ENCODE measurements at places on chromosomes 16 and 17.
A peak's percentile ranks its signal among the peaks of the same experiment; 100 is the strongest.

GRCh38 chr16:3698941-3699340, 18.4 kb downstream of the TRAP1 start:
- H3K27me3 ChIP-seq, result no peaks in the 10 kb centered on the region
- H3K4me3 ChIP-seq, result no peak overlapping the region
- H3K4me1 ChIP-seq, result no peaks in the 10 kb centered on the region

DNA sequence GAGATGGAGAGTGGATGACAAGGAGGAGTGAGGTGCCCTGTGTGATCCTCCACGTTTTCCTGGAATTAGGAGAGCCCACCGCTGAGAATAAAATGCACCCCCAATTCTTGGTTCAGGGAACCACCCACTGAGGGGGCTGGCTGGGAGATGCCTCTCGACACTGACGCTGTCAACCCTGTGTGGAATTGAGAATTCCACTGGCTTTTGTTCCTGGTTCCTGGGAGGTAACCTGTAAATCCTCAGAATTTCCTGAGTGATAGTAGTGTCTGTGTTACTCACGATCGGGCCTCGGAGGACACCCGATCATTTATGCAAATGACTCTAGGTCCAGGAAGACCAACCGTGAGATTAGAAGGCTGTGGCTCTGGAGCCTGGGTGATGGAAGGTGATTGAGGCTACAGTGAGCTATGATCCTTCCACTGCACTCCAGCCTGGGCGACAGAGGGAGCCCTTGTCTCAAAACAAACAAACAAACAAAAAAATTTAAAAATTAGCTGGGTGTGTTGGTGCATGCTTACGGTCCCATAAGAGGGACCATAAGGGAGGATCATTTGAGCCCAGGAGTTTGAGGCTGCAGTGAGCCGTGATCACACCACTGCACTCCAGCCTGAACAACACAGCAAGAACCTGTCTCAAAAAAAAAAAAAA, 11.7 kb upstream of the PRPSAP1 start:
- no peak overlapping the region for H3K4me3 ChIP-seq
- DNase-seq, result no peak
- H3K36me3 ChIP-seq, result no peaks in the 10 kb centered on the region
- H3K27me3 ChIP-seq, result peaks cover 15% of the 10 kb centered on the region

DNA sequence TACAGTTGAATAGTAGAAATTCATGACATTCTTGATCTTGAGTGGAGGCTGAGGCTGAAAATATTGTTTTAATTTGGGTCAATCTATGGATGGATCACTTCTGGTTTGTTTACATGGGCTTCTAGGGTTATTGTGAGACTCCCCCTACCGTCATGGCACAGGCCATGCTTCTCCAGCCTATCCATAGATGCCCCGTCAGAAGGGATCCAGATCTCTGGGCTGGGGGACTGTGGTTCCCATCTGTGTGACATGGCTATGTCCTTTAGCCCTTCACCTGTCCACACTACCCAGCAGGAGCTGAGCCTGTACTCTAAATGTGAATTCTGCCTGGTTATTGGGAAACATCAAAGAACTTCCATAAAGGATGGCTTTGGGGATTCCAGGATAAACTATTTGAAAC, 160.4 kb downstream of the ABCC12 start:
- H3K4me1 ChIP-seq, result no peaks in the 10 kb centered on the region
- H3K27me3 ChIP-seq, result peaks cover 3% of the 10 kb centered on the region
- no peaks in the 10 kb centered on the region for H3K36me3 ChIP-seq
- no peak for DNase-seq

- no peak overlapping the region for H3K27ac ChIP-seq
- no peak for DNase-seq
- H3K4me1 ChIP-seq, result peaks cover 6% of the 10 kb centered on the region
- H3K4me3 ChIP-seq, result no peak overlapping the region
Observed at GRCh38 chr16:53826658-53827057, 122.7 kb downstream of the FTO start.

DNA sequence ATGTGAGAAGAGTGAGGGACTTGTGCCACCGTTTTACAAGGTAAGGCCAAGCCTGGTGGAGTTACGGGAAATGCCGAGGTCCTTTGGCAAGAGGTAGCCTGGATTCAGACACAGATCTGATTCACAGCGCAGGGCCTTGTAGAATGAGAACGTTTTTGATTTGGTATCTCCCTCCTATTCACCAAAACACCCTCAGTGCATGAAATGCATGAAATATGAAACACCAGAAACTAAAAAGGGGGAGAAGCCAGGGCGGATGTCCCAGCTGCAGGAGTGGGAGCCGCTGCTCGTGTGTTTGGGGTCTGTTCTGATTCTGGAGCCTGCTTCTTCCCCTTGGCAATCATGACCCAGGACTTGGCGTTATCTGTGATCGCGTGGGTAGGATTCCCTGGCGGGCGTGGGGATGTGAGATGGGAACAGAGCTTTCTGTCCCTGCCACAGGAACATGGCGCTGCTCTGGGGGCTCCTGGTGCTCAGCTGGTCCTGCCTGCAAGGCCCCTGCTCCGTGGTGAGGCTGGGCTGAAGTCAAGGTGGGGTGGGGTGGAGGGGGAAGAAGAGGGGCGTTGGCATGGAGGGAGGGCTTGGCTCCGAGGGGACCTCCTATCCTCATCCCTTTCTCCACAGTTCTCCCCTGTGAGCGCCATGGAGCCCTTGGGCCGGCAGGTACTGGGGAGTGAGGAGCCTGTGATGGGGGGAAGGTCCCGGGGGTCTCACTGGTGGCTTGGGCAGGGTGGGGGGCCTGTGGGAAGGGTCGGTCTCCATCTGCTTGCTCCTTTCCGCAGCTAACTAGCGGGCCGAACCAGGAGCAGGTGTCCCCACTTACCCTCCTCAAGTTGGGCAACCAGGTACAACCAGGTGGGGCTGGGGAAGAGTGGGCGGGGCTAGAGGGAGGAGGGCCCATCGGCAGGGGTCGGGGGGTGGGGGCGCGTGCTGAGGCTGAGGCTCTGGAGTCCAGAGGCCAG, 2.2 kb downstream of the SERPINF2 start:
- H3K36me3 ChIP-seq, result peaks cover 3% of the 10 kb centered on the region
- H3K27me3 ChIP-seq, result no peaks in the 10 kb centered on the region
- DNase-seq, result no peak
- no peaks in the 10 kb centered on the region for H3K4me1 ChIP-seq
- H3K27ac ChIP-seq, result no peak overlapping the region

DNA sequence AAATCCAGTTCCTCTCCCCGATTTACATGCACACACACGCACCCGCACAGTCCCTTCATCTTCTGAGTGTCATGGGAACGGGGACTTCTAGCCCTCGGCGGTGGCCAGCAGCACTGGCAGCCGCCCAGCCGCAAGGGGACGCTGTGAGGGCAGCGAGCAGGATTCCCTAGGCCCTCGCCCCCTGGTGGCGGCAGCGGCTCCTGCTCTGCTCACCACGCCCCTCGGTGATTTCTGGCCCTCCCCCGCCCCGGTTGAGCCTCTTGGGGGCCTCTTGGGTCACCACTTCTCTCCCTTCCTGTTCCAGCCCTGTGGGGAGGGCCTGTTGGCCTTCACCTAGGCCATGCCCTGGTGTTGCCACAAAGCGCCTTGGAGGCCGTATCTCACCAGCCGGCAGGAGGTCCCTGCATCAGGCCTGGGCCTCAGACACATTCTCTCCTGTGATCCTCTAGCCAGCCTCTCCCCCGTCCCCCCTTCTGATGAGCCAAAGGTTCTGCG, 75.2 kb upstream of the KSR1 start:
- peaks cover 39% of the 10 kb centered on the region for H3K27me3 ChIP-seq
- DNase-seq, result peak; percentile 79
- H3K36me3 ChIP-seq, result no peaks in the 10 kb centered on the region
- no peak overlapping the region for H3K4me3 ChIP-seq
- H3K4me1 ChIP-seq, result peaks cover 5% of the 10 kb centered on the region

DNA sequence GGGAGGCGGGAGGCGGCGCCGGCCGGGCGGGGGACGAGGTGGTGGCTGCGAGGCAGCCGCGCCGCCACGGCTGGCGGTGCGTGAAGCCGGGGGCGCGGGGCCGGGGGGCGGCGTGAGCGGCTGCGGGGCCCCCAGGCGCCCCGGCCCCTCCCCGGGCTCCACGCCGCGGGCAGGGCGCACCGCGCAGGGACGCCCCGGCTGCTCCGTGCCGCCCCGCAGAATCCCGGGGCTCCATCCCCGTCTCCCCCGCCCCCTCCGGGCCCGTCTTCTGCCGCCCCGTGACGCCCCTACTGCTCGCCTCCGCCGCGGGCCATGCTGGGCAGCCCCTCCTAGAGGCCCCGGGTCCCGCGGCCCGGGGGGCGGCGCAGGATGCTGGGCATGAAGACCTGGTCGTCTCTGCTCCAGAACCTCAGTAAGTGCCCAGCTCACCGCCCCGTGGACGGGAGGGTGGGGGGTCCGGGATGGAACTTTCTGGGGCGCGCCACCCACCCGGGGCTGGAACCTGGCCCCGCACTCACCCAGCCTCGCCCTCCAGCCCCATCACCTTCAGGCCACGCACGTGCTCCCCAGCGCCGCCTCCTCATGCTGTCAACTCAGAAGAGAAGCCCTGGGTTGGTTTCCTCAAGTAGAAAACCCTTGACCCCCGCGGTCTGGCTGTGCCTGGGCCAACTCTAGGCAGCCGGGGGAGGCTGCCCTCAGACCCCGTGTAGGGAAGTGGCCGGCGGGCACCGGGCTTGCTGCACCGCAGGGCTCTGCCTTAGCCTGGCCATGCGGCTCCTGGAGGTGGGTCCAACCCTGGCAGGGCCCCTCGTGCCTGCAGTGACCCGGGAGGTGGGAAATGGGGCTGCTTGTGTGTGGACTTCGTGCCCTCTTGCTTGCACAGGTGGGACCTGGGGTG, 150.2 kb upstream of the GSE1 start:
- no peak overlapping the region for H3K27ac ChIP-seq
- H3K4me1 ChIP-seq, result peaks cover 5% of the 10 kb centered on the region
- H3K36me3 ChIP-seq, result peaks cover 5% of the 10 kb centered on the region

- no peak overlapping the region for H3K27ac ChIP-seq
- no peaks in the 10 kb centered on the region for H3K36me3 ChIP-seq
- DNase-seq, result no peak
- H3K4me3 ChIP-seq, result no peak overlapping the region
- no peaks in the 10 kb centered on the region for H3K27me3 ChIP-seq
Observed at GRCh38 chr16:62712566-62712965, 676.3 kb upstream of the CDH8 start.

Data from effector memory CD8-positive, alpha-beta T cell (primary cell).